MCF 10A (cell line): ENCODE measurements at places on chromosomes 11 and 22. TPM values are rescaled to one million over a fixed set of nuclear protein-coding genes. Genes with fewer than 3 reads are reported as not detected.

The FGF19 gene
- total RNA-seq, result not detected in 2 replicates

The ANO1 gene
- total RNA-seq, result not detected in 2 replicates

The OR4A15 gene
- total RNA-seq, result not detected in 2 replicates

DNA sequence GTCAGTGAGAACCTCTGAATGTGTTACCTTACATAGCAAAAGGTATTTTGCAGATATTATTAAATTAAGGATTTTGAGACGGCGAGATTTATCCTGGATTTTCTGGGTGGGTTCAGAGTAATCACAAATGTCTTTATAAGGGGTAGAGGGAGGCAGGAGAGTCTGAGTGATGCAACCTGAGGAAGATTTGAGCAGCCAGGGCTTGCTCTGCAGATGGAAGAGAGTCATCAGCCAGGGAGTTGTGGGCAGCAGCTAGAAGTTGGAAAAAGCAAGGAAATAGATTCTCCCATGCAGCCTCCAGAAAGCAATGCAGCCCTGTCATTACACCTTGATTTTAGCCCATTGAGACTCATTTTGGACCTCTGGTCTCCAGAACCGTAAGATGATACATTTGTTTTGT is 4.1 kb upstream of the WDR74 start:
- no peak for DNase-seq

DNA sequence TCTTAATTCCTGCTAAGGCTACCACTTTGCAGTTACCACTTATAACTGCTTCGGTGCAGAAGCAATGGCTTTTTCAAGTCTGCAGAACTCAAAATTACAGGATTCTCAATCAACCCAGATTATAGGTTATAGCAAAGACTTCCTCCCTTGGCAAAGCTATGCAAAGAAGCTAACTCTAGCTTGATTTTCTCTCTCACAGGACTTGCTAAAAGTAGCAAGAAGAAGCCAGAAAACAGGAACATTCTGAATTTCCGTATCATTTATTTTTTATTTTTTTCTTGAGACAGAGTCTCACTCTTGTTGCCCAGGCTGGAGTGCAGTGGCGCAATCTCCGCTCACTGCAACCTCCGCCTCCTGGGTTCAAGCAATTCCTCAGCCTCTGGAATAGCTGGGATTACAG is 10.7 kb upstream of the PLEKHB1 start:
- no peak for DNase-seq

- no peak for DNase-seq
Observed at GRCh38 chr11:2987881-2988861, 4.0 kb downstream of the NAP1L4 start.

GRCh38 chr11:62548545-62549335 is 2.1 kb upstream of the AHNAK start:
- peak; percentile 56 for DNase-seq

DNA sequence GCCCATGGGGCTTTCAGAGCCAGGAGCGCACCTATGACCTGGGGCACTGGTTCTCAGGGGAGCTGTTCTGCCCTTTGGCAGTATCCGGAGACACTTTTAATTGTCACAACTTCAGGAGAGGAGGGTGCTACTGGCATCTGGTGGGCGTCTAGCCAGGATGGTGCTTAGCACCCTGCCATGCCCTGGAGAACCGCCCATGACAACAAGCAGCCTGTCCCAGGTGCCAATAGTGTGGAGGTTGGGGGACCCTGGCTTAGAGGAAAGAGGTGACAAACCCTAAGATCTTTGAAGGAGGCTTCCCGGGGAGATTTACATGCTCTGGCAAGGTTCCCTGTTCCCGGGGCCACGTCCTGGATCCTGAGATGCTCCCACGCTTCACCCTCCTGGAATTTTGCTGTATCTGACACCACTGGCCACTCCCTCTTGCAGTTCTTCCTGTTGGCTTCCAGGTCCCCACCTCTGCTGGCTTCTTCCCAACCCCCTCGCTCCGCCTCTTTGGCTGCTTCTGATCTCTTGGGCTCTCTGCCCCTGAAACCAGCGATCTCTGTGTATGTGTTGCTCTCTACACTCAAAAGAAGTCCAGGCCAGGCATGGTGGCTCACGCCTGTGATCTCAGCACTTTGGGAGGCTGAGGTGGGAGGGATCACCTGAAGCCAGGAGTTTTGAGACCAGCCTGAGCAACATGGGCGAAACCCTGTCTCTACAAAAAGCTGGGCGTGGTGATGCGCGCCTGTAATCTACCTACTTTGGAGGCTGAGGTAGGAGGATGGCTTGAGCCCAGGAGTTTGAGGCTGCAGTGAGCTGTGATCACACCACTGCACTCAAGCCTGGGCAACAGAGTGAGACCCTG is 31.1 kb downstream of the FADS3 start:
- DNase-seq, result peak; percentile 77

GRCh38 chr22:23904573-23905254 is 10.5 kb downstream of the MIF start:
- no peak for DNase-seq

- no peak for DNase-seq
Observed at GRCh38 chr11:80733361-80733760, 1292.5 kb upstream of the TENM4 start.

DNA sequence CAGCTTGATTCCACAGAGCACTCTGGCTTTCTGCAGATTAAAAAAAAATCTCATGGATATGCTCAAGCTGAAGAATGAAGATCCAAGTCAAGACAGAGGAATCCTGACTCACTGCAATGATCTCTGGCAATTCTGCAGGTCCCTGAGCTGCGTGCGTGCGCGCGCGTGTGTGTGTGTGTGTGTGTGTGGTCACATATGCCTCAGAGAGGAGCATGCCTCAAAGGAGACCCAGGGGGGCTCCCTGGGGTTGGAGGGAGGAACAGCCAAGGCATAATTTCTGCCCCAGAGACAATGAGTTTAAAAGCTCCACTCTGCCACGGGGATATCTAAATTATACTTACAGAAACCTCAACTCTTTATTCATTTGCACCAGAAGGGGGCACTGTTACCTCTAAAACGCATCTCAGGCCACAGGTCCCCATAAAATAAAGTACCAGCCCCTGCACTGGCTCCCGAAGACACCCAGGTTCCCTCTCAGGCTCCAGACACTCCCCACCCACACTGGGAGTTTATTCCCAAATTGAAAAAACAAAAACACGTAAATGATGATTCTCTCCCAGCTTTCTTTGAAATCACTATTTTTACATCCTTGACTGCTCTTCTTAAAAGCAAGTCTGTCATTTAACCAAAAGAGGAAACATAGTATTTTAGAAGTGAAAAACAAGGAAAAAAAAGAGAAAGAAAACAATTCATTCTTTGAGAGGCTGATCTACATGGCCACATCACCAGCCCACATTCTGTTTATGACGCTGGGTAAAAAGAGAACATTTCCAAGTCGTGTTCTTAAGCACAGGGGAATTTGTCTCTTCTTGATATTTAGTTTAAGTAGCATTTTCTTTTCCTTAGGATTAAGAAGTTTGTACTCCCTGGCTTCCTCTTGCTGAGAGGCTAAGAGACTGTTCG is 401.0 kb downstream of the LARGE1 start:
- no peak for DNase-seq

DNA sequence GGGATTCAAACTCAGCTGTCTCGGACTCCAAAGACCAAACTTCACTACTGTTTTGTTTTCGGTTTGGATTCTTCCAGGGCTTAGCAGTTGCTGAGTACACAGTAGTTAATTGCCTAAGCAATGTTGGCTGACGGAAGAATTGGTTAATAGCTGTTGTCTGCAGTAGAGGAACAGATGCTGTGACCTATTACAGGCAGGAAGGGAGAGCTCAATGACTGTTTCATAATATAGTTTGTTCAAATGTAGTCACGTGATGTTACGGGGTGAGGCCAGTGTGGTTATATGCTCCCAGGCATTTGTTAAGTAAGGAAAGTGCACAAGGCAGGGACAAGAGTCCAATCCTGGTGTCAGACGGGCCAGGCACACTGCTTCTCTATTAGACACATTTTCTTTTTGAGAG is 222.6 kb upstream of the CCDC90B start:
- DNase-seq, result peak; percentile 17

DNA sequence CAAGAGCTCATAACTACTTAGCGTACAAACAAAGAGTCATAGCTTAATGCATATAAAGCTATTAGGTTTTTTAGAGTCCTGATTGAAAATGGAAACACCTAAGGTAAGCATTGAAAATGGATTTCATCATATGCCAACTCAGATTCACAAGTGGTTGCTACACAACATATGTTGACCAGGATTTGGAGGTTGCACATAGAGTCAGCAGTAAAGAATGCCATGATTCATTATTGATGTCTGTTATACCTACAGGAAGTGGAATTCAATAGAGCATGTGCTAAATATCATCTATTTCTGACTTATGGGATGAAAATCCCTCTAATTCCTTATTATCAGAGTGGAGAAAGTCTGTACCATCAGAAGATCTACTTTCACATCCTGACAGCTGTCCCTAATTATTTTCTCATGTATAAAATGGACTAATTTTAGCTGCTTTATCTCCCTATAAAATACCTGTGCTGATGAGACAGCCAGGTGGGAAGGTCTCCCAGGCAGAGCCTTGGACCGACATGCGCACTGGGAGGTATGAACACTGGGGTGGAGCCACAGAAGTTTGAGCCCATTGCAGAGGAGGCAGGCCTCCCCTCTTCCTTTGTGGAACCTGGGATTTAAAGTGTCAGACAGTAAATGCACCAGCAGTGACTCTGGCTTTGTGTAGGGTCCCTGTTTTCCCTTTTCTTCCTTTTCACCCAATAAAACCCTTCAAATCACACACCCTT is 204.2 kb downstream of the AASDHPPT start:
- DNase-seq, result peak; percentile 84

- DNase-seq, result no peak
Observed at GRCh38 chr11:113174882-113175281, 139.5 kb upstream of the TTC12 start.

GRCh38 chr11:5712507-5712906 is 22.9 kb downstream of the TRIM22 start:
- peak; percentile 24 for DNase-seq

GRCh38 chr11:69711822-69712801 is 8.3 kb upstream of the FGF19 start:
- no peak for DNase-seq

DNA sequence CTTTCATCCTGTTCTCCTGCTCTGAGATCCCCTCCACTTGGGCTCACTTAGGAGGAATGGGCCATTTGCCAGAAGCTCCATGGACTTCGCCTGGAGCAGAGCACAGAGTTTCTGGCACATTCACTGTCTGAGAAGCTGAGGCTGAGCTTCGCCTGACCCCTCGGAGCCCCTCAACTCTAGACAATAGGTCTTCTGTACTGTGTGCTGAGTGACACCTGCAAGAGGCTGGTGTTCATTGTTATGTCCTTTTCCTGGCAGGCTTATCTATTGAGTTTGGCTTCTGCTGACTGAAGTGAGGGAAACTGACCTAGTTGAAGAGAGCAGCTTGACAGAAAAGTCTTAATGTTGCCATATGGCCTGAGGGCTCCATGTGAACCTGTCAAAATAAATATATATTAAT is 124.3 kb downstream of the EHF start:
- no peak for DNase-seq
